ENCODE measurements at places on chromosomes 13 and 19.

- no peak for DNase-seq
Observed at GRCh38 chr19:32876919-32877285, 7.3 kb upstream of the SLC7A9 start.

DNA sequence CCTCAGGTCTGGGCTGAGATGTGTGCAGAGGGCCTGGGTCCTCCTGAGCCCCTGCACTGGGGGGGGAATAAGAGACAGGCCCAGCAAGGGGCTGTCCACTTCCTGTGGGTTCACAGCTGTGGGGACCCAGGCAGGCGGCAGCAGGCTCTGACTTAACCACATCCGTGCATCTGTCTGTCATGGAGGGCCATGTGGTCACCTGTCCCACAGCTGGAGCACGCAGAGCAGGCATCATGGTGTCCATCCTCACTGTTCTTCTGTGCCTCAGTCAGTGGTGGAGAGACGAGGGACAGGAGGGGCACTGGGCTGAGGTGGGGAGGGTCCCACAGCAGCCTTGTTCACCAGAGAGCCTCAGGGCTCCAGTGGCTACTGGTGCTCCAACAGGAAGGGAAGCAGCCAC, 16.3 kb upstream of the KIR3DL3 start:
- DNase-seq, result no peak

GRCh38 chr19:12872941-12873890, 8.0 kb downstream of the DNASE2 start:
- no peak for DNase-seq

GRCh38 chr13:89937420-89937819, 1410.1 kb upstream of the MIR17HG start:
- no peak for DNase-seq

DNA sequence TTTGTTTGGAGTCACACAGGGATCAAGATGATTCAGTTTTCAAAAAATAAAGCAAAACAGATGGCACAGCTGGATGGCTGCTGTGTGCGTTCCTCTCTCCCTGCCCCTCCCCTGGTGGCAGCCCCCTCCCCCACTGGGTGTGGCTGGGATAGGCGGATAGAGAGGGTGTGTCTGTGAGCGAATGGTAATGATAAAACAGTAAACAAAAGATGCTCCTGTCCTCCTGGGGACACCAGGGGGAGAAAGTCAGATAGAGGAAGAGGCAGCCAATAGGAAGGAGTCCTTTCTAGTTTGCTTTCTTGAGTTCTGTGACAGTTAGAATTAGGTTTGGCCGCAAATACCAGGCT, 6.5 kb downstream of the TMEM255B start:
- no peak for DNase-seq

All from substantia nigra (tissue), 51 donors.